CD8-positive, alpha-beta memory T cell (primary cell): ENCODE measurements at places on chromosomes 13 and 19.

DNA sequence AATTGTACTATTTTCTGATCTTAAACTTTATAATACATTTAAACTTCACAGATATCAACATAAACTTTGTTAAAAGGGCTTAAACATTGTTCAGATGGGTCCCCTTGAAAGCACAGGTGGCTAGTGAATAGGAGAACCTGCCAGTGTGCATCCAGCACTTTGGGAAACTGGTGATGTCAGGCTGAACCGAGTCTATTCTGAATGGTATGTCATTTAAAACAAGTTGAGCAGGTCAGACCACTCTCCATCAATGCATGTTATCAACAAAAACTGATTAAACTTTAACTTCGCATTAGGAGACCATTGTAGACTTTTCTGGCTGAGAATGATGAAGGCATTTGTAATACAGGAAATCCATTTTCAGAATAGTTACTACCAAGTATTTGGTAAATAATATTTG lies 50.1 kb upstream of the FREM2 start:
- H3K36me3 ChIP-seq: no peaks in the 10 kb centered on the region
- no peaks in the 10 kb centered on the region for H3K27me3 ChIP-seq
- H3K4me1 ChIP-seq: no peaks in the 10 kb centered on the region
- no peak overlapping the region for H3K4me3 ChIP-seq
- no peak overlapping the region for H3K27ac ChIP-seq

- no peak overlapping the region for H3K27ac ChIP-seq
- no peak for DNase-seq
- no peak overlapping the region for H3K4me3 ChIP-seq
- peaks cover 53% of the 10 kb centered on the region for H3K27me3 ChIP-seq
- no peaks in the 10 kb centered on the region for H3K36me3 ChIP-seq
Measured at GRCh38 chr19:46491975-46492682, 3.5 kb downstream of the PNMA8B start.

GRCh38 chr19:51572410-51572809 lies 1.3 kb downstream of the ZNF175 start:
- H3K4me1 ChIP-seq: peaks cover 17% of the 10 kb centered on the region
- DNase-seq: no peak
- H3K27ac ChIP-seq: peak overlapping the region; percentile 46
- peak overlapping the region; percentile 82 for H3K4me3 ChIP-seq
- no peaks in the 10 kb centered on the region for H3K27me3 ChIP-seq

- no peak overlapping the region for H3K4me3 ChIP-seq
- H3K27me3 ChIP-seq: no peaks in the 10 kb centered on the region
- peaks cover 34% of the 10 kb centered on the region for H3K4me1 ChIP-seq
- no peak overlapping the region for H3K27ac ChIP-seq
- H3K36me3 ChIP-seq: peaks cover 4% of the 10 kb centered on the region
Measured at GRCh38 chr19:55645512-55645881, 2.0 kb downstream of the ZNF581 start.

DNA sequence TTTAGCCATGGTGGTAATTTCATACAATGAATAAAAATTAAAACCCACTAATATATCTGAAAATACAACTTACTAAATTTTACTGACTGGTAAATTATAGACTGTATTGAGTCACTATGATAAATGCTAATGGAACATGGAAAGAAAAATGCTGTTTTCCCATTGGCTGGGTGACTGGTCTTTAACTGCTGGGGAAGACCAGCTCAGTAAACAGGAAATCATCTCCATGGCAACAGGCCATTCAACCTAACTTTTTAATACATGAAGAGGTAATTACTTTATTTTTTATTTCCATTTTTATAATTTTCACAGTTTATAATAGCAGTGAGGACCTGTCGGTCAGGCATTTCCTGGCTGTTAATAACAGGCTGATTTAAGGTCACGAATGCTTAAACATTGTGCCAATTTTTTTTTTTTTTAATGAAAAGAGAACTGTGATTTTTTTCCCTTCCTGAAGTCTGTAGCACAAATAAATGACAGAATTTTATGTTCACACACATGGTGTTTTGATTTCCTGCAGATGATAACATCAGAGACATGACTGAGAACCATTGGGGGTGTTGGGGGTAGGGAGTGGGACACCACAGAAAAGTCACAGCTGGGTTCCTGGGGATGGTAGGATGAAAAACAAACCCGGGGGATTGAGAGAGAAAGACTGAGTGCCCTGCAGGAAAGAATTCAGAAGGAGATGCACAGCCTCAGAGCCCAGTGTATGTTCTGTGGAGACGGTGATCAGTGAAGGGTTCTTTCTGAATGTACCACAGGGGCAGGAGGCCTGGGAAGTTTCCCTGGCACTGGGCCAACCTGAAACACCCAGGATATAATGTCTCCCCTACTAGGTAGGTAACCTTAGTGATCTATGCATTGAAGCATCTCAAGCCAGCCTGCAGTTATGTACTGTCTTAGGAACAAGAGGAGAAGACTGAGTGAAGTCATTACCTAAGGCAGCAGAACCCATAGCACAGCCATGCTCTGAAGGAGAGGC lies 297.1 kb downstream of the COG6 start:
- H3K27ac ChIP-seq: no peak overlapping the region
- H3K4me3 ChIP-seq: no peak overlapping the region
- no peaks in the 10 kb centered on the region for H3K36me3 ChIP-seq
- peaks cover 32% of the 10 kb centered on the region for H3K4me1 ChIP-seq
